Endothelial cell of umbilical vein (primary cell): ENCODE measurements at places on chromosomes 6 and 20. TPM values are rescaled to one million over a fixed set of nuclear protein-coding genes. Genes with fewer than 3 reads are reported as not detected.
A peak's percentile ranks its signal among the peaks of the same experiment; 100 is the strongest.

DNA sequence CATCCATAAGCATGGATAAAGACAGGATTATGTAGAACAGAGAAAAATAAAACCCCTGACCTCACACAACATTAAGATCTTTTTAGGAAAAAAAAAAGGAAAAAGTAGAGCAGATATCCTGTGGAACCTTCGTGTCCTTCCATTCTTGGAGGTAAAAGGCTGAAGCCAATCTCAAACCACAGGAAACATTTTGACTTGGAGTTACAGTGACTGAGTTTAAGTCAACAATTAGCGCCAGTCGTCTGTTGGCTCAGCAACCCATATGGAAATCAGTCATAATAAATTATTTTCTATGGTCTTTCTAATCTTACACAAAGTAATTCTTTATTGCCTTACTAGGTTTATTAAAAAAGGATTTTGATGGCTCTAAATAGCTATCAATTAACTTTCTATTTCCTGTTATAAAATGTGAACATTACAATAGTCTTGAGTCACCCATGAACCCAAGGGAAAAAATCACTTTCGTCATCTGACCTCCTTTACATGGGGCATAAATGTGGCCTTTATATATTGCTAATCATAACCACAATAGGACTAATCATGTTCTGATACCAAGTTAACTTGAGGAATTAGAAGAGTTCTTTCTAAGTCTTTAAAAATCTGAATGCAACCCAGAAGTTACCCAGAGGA lies 592.9 kb downstream of the TFAP2B start:
- H3K4me1 ChIP-seq = no peaks in the 10 kb centered on the region
- H3K27ac ChIP-seq = no peak overlapping the region
- H3K36me3 ChIP-seq = no peaks in the 10 kb centered on the region
- H3K27me3 ChIP-seq = no peaks in the 10 kb centered on the region
- DNase-seq = no peak
- H3K4me3 ChIP-seq = no peak overlapping the region

- H3K27me3 ChIP-seq = no peaks in the 10 kb centered on the region
- no peak overlapping the region for H3K4me3 ChIP-seq
- H3K4me1 ChIP-seq = peaks cover 9% of the 10 kb centered on the region
- no peak for DNase-seq
- no peak overlapping the region for H3K27ac ChIP-seq
- no peaks in the 10 kb centered on the region for H3K36me3 ChIP-seq
Measured at GRCh38 chr20:50649590-50649989, 41.8 kb downstream of the RIPOR3 start.

GRCh38 chr20:20051767-20052073 lies 546 bp downstream of the CRNKL1 start:
- H3K4me1 ChIP-seq = peaks cover 8% of the 10 kb centered on the region
- peaks cover 20% of the 10 kb centered on the region for H3K27me3 ChIP-seq
- H3K4me3 ChIP-seq = peak overlapping the region; percentile 69
- H3K27ac ChIP-seq = peak overlapping the region; percentile 49
- H3K36me3 ChIP-seq = peaks cover 12% of the 10 kb centered on the region

DNA sequence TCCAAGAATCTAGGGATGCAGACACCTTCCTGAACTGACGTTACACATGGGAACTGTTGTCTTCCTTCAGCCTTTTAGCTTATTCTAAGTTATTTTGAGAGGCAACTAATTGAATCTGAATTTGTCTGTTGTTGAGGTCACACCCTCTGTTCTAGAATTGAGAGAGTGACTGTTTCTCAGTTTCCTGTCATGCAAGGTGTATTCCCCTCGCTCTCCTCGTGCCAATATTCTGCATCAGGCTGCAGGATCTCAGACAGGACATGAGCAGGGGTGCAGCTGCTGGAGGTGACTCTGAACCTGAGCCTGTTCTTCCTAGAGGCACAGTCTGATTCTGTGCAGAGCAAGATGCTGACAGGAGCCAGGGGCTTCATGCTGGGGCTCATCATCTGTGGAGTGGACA lies 52.5 kb downstream of the HLA-DPB1 start:
- no peaks in the 10 kb centered on the region for H3K36me3 ChIP-seq
- H3K4me3 ChIP-seq = no peak overlapping the region
- no peak overlapping the region for H3K27ac ChIP-seq
- peaks cover 33% of the 10 kb centered on the region for H3K27me3 ChIP-seq

The HUS1B gene
- 1.2 and 1.8 TPM in 2 replicates for total RNA-seq

The FAM217A gene
- not detected in 2 replicates for total RNA-seq
